ENCODE measurements at places on chromosomes 16 and 17. TPM values are rescaled to one million over a fixed set of nuclear protein-coding genes. Genes with fewer than 3 reads are reported as not detected.

- DNase-seq, result no peak
Observed at GRCh38 chr17:55785181-55785580, 34.3 kb downstream of the PCTP start.

TMEM235 gene
- not detected for total RNA-seq

GRCh38 chr16:82936941-82937551, 310.3 kb downstream of the CDH13 start:
- no peak for DNase-seq

DNA sequence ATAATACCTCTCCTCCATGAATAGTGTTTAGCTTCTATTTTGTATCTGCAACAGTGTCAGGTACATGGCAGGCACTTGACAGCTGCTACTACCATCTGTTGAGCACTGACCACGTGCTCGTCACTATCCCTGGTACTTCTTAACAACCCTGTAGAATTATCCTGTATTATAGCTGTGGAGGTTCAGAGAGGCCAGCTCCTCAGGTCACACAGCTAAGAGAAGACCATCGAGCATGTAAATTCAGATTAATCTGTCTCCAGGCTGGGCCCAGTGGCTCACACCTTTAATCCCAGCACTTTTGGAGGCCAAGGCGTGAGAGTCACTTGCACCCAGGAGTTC, 26.3 kb downstream of the WSB1 start:
- DNase-seq, result no peak

GRCh38 chr17:64472564-64472963, 23.6 kb downstream of the MILR1 start:
- no peak for DNase-seq

TOX3 gene
- not detected for total RNA-seq

GRCh38 chr17:34988644-34989043, 8.3 kb downstream of the LIG3 start:
- DNase-seq, result no peak

DNA sequence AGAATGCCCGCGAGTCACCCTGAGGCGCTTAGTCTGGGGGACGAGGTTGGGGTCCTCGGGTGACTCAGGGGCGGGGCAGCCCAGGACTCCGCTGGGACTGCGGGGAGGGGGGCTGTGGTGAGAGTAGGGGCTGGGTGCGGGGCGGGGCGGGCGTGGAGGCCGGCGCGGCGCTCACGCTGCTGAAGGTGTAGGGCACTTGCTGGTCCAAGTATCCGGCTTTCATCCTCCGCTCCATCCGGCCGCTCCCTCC, 832 bp downstream of the ETV4 start:
- no peak for DNase-seq

DNA sequence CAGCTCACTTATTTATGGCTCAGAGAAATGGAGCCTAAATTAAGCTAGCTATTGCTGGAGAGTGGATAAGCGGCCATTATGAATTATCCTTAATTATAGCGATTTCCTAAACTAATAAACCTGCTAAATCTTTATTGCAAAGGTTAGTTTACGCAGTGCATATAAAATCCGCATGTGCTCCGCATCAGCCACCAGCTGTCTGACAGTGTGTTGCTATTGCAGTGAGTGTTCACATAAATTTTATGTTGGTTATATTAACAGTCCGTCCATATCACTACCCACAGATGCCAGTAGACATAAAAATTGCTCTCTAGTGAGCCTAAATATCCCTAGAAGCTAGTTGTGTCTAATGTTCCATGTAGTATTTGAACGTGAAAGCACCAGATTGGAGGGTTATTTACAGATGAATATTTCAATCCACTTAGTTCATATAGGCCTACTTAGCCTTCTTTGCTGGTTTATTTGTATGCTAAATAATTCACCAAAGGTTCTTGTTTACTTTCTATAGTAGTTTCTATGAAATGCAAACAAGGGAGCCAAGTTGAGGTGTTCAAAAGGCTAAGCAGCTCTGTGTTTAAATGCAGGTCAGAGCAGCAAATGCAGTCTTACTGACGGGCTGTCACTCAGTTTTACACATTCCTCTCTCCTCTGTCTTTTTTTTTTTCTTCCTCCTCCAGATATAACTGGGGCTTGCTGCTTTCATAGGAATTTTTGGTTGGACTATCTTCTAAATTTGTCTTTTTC, 219.1 kb downstream of the IRX3 start:
- DNase-seq, result no peak

DNA sequence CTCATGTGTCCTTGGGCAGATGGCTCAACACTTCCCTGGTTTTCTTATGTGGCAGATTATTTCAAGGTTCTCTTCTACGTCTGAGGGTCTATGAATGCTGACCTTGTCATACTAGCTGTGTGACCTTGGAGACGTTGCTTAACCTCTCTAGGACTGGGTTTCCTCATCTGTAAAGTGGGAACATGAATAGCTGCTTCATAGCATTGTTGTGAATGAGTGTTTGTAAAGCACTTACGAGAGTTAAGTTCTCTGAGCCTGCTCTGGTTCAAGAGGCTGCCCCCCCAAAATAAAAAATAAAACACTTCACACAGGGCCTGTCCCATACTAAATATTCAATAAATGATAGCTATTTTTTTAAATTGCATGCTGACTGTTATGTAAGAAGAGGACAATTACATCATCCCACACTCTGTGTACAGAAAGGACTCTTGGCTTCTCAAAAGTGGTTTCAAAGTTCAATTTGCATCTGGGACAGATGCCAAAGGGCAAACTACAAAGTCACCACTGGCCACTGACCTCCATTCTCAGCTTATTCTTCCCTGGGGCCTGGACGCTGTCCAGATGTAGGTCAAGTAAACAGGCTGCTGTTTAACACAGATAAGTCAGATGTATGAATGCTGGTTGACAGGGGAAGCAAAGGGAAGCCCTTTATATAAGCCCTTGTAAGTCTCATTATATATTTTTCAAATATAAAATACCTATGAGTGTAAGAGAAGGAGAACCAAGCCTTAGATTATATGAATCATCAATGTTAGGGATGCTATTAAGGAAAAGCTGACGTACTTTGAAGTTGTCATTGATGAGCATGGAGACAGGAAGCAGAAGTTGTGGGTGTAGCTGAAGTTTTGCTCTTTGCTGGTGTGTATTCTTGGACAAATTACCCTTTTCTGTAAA, 15.4 kb upstream of the NDEL1 start:
- DNase-seq, result no peak

- no peak for DNase-seq
Observed at GRCh38 chr16:8614435-8615029, 7.0 kb upstream of the METTL22 start.

DNA sequence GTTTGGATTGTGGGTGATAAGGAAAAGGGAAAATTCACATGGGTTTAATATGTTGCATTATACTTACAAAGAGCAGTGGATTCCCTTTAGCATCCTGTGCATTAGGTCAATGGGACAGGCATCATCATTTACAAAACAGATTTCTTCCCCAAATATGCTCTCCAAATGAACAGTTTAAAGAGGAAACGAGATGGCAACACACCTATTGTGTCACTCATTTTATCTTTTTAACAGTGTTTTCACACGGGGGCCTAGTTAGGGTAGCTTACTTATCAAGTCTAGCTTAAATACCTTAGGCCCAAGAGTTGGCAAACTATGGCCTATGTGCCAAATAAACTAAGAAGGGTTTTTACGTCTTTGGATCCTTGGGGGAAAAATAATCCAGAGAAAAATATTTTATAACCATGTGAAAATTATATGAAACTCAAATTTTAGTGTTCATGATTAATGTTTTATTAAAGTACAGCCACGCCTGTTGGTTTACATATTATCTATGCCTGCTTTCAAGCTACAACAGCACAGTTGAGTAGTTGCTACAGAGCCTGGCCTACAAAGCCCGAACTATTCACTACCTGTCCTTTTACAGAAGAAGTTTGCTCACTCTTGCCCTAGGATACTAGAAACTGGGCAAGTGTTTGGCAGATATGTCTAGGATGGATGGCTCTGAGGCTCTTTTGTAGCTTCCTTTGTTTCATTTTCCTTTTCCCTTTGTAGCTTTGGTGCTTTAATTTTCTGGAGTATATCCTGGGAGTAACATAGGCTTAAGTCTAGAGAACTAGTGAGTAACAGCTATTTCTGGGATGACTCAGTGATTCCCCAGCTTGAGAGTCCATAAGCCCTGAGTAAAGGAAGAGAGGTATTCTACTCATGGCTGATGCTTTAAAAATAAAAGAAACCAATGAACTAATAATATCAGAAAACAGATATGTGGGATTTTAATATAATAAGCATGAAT, 12.4 kb downstream of the NUP93 start:
- peak; percentile 80 for DNase-seq

DNA sequence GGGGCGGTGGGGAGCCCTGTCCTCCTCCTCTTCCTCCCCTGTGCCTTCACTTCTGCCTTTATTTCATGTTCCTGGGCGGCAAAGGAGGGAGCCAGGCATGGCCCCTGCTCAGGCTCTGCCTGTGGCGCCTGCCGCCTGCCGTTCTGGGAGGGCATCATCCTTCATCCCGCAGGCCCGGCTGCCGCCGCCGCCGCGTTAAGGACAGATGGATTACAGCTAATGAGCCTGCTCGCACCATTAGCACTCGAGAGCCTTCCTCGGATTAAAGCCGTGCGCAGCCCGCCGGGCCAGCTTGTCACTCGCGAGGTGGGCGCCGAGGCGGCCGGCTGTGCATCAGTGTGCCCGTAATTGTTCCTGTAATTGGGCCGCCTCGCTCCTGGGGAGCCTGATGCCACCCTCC, 127.7 kb upstream of the GSE1 start:
- no peak for DNase-seq

TMEM92 gene
- total RNA-seq, result not detected

TEKT1 gene
- total RNA-seq, result not detected

- no peak for DNase-seq
Observed at GRCh38 chr16:285146-286055, 2.4 kb downstream of the PDIA2 start.
